Epithelial cell of proximal tubule (primary cell): ENCODE measurements at places on chromosomes 5 and 9. TPM values are rescaled to one million over a fixed set of nuclear protein-coding genes. Genes with fewer than 3 reads are reported as not detected.

DNA sequence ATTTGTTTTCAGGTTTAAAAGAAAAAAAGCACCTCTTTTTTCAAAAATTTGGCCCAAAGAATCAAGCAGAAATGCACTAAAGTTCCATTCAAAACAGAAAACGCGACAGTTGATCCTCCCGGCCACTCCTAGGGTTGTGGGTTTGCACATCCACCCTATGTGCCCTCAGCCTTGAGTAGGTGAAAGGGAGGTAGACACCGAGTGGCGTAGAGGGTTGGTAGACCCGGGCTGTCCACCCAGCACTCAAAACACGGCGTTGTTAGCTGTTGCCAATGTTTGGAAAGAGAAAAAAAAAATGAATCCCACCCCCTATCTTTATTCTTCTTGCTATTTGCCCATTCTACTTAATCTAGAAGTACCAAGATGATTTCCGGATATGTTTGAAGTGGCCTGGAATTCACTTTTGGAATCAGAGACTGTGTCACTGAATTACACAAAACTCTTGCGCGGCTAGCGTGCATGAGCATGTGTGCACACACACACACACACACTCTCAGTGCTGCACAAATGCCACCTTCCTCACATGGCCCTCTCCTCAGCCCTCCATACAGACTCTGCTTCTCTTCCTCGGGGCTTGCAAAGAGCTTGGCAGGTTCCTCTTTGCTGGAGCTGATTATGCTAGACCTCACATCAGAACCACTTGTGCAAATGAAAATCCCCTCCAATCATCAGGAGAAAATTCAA, 110.2 kb upstream of the HAND1 start:
- no peak for DNase-seq

Gene ETF1
- total RNA-seq = 65.1 and 125 TPM in 2 replicates

DNA sequence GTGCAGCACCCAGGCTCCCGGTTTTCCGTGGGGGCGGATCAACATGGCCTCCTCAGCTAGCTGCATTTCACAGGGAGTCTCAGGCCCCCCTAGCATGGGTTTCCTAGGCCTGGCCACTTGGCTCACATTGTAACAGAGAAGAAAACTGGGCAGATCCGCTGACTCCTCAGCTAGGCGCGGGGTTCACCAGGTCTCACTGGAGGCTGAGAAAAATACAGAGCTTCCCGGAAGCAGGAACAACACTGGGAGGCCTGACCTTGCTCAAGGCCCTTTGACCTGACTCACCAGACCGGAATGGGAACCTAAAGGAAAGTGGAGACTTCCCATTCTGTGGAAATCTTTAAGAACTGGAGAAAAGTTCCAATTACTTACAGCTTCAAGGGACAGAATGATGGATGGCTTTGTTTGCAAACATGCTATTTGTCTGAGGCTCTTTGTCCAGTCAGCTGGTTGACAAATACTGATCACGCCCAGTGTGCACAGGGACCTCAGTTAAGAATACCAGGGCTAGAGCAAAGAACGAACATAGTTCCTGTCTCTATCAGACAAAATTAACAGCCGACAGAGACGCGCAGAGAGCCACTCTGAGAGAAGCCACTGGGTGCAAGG, 88.7 kb upstream of the LRRTM2 start:
- DNase-seq = no peak

Gene HTR1A
- not detected in 2 replicates for total RNA-seq

DNA sequence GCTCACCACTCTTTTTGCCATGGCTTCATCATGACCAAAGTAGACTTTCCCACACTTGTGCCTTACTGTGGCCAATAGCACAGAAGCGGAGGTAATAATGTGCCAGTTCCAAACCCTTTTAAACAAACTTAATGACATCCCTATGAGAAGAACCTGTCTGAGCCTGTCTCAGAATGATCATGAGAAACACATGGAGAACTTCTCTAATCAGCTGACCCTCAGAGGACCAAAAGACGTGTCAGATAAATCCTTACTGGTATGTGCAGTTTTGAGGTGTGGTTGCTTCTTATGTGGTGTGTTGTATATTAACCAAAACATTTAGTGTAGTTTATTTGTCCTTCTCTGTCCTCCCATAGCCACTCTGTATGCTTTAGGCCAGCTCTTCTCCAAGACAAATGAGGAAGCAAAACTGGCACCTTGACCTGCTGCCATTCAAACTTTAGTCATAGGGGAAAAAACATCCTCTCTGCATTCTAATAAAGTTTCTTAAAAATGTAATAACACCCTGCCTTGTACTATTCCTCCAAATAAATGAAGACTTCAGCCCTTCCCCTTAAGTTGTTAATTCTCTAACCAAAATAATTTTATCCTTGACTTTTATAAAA, 168.9 kb downstream of the MUSK start:
- no peak for DNase-seq

DNA sequence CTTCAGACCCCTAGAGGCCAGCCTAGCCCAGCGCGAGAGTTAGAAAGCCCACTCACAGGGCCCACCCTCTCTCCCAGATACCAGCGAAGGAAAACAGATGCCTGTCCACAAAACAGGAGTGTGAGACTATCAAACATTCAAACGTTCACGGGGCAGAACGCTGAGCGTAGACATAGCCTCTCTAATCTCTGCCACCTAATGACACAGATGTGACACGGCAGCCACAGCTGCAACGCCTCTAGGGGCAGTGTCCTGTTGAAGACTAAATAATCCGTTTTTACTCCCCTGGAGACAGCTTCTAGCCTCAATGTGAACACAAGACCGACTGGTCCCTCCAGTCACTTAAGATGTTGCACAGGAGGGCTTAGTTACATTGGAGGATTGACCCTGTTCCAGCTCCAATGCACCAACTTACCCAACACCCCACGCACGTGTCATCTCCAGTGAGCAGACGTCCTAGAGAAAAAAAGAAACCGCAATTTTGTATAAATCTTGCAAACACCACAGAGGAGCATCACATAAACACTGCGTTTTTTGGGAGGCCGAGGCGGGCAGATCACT, 14.3 kb downstream of the DIPK1B start:
- no peak for DNase-seq

Gene WDR36
- total RNA-seq = 21.0 and 35.7 TPM in 2 replicates

Gene LEAP2
- 0.22 and 0.35 TPM in 2 replicates for total RNA-seq

GRCh38 chr5:3310541-3311261, 284.9 kb upstream of the IRX1 start:
- no peak for DNase-seq

DNA sequence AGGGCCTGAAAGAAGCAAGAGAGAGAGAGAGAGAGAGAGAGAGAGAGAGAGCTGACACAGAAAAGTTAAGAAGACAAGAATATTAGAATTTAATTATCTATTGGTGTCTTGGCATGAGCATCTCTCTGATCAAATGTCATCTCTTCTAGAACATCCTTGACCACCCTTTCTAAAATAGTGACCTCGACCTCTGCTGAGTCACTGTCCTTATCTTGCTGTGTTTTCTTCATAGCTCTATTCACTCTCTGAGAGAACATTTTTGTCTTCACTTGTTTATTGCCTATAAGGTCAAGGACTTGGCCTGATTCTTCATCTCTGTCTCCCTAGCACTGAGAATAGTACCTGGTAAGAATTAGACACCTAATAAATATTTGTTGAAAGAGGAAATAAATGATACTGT, 383.8 kb upstream of the RPS23 start:
- no peak for DNase-seq

- no peak for DNase-seq
Observed at GRCh38 chr5:179164331-179165311, 104.4 kb downstream of the ZNF354C start.

GRCh38 chr5:118679264-118679940, 308.9 kb downstream of the DTWD2 start:
- DNase-seq = no peak

Gene IL9
- not detected in 2 replicates for total RNA-seq

DNA sequence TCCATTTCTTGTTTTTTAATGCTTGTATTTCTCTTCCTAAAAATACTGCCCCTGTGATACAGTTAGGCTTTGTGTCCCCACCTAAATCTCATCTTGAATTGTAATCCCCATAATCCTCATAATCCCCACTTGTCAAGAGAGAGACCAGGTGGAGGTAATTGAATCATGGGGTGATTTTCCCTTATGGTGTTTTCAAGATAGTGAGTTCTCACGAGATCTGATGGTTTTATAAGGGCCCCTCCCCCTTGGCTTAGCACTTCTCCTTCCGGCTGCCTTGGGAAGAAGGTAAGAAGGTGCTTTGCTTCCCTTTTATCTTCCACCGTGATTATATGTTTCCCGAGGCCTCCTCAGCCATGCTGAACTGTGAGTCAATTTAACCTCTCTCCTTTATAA, 227.4 kb downstream of the MAN2A1 start:
- DNase-seq = no peak

Gene CMYA5
- total RNA-seq = 0.35 and 2.8 TPM in 2 replicates

DNA sequence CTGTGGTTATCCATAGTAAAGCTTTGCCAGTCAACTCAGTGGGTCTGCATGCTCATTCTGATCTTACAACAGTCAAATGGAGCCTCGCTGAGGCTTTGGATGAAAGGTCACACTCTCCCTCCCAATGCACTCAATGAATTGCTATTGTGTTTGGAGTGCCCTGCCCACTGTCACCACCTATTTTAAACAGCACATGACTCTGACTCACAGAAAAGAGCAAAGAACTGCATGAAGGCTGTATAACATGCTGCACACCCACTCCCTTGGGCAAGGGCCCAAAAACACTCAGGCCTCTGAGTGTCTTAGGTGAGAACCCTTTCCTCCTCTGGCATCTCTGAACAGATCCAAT, 118.7 kb upstream of the CCDC112 start:
- peak; percentile 75 for DNase-seq

Gene FREM1
- 0.17 and 0.22 TPM in 2 replicates for total RNA-seq

- no peak for DNase-seq
Observed at GRCh38 chr9:109110329-109111021, 9.3 kb downstream of the TMEM245 start.

DNA sequence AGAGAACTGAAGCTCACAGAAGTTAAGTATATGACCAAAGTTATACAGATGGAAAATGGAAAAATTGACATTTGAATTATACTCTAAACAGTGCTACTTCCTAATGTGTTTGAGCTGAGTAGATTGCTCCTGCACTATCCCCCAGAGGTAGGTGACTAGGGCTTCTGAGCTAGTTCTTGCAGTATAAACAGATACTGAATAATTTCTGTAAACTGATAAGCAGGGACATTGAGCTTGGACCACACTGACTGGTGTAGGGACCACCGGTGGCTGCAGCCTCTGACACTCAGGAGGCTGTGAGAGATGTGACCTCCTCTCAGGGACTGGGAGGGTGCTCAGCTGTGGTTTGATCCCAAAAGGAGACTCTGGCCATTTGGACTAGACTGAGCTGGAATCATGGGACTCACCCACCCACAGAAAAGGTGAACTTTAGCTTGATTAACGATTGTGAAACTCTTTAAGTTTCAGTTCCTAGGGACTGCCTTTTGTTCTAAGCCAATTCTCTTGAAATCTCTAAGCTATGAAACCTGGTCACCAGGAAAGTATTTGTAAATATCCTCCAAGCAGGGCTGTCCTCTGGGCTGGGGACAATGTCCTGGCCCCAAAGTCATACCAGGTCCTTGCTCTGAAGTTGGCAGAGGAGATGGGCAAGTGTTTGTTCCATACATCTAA, 291.5 kb downstream of the SEC61B start:
- DNase-seq = no peak

Gene EPB41L4B
- 5.9 and 7.6 TPM in 2 replicates for total RNA-seq

DNA sequence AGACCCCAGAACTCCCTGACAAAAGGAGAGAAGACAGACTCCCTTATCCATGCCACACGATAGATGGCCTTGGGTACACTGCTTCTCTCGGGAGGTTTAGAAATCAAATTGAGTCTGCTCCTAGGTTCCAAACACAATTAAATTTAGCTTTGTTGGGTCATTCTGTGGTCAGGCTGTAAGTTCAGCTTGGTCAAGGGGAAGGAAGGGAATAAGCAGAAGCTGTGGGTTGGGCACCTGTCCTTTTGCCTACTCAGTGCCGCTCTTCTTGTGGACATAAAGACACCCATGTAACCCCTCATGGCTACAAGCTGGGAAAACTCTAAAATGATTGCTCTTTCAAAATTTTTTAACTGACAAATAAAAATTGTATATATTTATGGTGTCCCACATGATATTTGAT, 19.1 kb upstream of the AK3 start:
- no peak for DNase-seq

- DNase-seq = no peak
Observed at GRCh38 chr5:173282916-173283315, 45.3 kb downstream of the STC2 start.

DNA sequence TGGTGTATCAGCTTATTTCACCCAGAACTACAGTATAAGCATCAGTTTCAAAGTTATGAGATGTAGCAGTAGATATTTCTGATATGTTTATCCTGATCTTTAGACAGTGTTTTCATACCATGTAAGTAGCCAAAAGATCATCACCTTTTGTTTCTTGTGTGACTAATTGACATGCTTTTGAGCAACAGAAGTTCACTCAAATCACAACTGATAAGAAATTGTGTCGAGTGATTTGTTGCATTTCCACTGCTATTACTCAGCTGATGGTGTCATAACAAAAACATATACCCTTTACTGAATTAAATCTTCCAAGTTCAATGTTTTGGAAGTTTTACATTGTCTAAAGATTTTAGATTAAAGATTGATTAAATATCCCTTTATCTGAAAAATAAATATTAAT, 324.5 kb downstream of the TUSC1 start:
- no peak for DNase-seq

Gene HAVCR1
- 11.4 and 25.8 TPM in 2 replicates for total RNA-seq
